ENCODE measurements at places on chromosomes 12 and 14.

DNA sequence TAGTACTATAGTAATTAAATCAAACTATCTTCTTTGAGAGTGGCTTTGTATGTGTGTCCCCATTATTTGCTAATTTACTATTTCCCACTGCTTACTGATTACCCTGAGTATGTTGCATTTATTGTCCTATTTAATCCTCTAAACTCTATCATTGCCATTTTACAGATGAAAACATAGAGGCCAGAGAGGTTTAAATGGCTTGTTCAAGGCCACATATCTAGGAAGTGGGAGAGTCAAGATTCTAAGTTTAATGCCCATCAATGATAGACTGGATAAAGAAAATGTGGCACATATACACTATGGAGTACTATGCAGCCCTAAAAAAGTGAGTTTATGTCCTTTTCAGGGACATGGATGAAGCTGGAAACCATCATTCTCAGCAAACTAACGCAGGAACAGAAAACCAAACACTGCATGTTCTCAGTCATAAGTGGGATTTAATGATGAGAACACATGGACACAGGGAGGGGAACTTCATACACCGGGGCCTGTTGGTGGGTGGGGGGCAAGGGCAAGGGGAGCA, 419.7 kb downstream of the ZFP36L1 start:
- DNase-seq: no peak

DNA sequence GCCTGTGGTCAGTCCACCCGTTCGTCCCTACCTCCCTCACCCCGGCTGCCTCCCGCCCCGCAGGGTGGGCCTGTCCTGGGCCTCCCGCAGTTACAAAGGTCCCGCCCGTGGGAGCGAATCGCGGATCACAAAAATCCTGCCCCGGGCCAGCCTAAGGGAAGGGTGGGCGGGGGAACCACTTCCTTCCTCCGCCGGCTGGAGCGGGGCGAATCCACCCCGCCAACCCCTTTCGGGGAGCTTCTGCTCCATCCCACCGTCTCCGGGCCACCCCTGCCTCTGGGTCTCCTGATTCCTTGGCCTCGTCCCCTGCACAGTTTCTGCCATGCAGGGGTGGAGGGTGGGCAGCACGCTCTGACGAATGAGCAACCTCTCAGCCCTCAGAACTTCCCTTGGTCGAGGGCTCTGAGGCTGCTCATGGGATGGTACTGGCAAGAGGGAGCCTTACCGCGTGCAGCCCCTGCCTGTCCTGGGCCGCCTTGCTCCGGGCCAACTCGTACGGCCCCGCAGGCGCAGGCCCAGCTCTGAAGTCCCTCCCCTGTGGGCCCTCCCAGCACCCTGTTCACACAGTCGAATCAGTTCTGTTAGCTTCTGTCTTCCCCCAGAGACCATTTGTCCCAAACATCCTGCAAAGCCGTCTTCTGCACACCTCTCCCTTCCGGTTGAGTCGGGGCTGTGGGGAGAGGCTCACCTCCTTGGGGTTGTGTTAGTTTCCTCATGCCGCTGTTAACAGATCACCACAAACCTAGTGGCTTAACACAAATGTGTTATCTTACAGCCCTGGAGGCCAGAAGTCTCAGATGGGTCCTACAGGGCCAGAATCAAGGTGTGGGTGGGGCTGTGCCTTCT, 589 bp upstream of the HVCN1 start:
- peak; percentile 97 for DNase-seq

- DNase-seq: no peak
These were observed 90.4 kb downstream of the SRGAP1 start for GRCh38 chr12:63934936-63935335.

GRCh38 chr12:43436597-43436996, 115.4 kb downstream of the ADAMTS20 start:
- no peak for DNase-seq

GRCh38 chr12:115163710-115164109, 479.7 kb upstream of the TBX3 start:
- DNase-seq: no peak

- DNase-seq: no peak
These were observed 30.3 kb downstream of the BAZ2A start for GRCh38 chr12:56599797-56600196.

GRCh38 chr14:29741909-29742401, 185.7 kb downstream of the PRKD1 start:
- no peak for DNase-seq

DNA sequence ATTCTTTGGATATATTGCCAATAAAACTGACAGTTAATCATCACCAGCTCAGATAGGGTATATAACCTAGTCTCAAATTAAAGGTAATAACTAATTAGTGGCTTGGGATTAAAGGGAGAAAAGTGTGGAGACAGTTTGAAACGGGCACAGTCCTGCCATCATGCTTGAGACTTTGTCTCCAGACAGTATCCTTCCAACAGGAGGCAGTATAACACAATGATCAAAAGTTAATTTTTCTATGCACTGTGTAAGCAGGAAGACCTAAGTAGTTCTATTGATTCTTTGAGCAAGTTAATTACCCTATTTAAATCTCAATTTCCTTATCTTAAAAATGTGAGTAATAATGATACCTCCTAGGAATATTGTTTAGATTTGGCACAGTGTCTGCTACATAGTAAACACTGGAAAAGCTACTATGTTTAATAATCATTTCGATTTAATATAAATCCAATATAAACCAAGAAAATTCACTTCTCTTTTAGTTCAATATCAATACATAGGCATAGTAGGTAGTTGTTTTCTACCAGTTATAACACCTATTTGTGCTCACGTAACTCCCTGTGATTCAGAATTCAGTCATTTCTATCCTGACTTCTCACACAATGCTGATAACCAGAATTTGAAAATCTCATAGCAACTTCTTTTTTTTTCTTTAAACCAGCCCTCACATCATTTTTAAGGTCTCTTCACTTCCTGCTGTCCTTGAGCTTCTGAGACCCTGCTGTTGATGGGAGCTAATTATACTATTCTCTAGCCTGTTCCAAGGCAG, 53.7 kb downstream of the GALNT4 start:
- peak; percentile 74 for DNase-seq

DNA sequence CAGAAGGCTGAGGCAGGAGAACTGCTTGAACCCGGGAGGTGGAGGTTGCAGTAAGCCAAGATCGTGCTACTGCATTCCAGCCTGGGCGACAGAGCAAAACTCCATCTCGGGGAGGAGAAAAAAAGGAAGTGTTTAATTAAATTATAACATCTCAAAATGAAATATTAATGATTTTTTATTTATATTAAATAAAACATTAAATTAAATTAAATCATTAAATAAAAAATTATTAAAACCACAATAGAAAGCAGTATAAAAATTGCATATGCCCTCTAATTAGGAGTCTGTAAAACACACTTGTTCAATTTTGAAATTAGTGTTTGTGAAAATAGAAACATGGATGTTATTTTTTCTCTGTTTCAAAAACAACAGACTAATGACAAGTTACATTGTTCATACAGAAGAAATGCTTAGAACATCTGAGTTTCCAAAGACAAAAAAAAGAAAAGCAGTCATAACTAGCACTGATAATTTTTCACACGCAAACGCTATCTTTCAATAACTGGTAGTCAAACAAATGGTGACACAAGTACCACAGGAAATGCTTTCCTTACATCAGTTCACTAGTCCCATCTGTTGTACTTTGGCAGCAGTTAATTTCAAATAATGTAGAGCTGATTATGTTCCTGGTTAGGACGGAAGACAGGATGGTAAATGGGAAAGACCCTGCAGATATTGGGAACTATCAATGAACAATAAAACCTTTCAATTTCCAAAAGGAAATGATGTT, 54.9 kb downstream of the HECTD4 start:
- DNase-seq: no peak

DNA sequence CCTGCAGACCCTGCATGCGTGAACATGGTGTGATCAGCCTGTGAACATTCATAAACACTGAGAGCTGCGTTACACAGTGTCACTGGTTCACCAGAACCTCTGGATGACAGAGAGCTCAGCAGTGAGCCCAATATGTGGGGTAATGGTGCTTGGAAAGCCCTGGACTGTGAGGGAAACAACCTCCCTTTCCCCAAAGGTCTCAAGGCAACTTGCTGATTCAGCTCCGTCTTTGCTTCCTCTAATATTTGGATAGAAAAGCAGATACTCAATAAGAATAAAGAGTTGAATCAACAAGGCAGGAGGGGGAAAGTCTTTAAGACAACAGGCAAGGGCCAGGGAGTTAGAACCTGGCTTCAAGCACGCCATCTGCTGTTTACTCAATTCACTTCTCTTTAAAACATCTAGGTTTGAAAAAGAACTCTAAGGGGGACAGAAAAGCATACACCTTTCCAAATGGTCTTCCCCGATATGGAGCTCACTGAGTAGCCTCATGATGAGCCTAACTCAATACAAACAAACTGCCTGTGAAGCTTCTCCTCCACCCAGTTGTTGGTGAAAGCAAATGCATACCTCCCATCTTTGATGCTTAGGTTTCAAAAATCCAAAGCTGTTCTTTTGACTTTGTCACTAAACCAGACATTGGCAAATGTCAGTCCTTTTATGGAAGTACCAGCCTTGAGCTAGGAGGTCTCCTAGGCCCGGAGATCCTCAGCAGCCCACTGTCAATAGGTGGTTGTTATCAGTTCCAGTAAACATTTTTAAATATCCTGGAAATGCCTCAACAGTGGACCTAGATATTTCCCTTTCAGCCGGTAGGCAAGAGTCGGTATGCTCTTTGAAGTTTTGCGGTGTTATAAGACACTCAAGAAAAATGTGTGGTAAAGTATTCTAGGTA, 76.1 kb downstream of the SAMD4A start:
- DNase-seq: peak; percentile 16

DNA sequence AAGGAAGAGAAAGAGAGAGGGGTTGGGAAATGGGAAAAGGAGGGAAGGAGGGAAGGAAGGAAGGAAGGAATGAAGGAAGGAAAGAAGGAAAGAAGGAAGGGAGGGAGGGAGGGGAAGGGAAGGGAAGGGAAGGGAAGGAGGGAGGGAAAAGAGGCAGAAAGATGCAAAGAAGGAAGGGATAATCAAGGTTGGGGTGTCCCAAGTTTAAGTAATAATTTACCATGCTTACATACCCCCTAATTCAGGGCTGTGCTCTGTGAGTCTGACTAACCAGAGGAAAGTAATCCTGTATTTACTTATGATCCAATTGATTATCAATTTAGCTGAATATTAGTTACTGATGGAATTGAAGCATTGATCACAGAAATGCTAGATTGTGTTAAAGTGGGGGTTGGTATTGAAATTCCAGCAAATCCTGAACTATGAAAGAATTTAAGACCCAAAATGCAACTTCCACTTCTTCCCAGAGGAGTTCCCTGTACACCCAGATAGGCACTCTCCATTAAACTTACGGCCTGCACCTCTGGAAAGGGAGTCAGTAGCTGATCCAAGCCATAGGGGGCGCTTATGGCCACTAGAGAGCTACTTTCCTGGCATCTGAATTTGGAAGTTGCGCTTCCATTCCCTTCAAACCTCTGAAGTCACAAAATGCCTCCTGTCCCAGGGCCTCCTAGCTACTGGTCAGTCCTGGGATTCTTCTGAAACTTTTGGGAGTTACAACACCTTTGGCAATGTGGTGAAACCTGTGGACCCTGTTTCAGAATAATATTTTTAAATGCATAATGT, 162.7 kb upstream of the PWP1 start:
- peak; percentile 28 for DNase-seq

DNA sequence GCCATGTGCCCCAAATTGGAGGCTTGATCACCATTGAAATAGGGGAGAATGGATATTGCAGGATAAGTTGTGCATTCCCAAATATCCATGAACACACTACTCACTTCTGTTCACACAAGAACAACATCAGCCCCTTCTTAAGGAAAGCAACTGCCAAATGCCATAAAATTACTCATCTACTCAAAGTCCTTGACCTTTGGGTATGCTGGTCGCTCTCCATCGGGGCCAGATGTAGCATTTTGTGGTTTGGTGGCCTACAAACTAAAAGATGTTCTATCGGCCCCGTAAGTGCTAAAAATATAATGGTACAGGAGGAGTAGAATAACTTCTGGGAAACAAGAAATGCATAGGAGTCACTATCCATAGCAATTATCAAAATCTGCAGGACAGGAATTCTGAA, 362.6 kb downstream of the AEBP2 start:
- DNase-seq: no peak

- DNase-seq: no peak
These were observed 50.1 kb downstream of the CHST11 start for GRCh38 chr12:104506676-104507401.

DNA sequence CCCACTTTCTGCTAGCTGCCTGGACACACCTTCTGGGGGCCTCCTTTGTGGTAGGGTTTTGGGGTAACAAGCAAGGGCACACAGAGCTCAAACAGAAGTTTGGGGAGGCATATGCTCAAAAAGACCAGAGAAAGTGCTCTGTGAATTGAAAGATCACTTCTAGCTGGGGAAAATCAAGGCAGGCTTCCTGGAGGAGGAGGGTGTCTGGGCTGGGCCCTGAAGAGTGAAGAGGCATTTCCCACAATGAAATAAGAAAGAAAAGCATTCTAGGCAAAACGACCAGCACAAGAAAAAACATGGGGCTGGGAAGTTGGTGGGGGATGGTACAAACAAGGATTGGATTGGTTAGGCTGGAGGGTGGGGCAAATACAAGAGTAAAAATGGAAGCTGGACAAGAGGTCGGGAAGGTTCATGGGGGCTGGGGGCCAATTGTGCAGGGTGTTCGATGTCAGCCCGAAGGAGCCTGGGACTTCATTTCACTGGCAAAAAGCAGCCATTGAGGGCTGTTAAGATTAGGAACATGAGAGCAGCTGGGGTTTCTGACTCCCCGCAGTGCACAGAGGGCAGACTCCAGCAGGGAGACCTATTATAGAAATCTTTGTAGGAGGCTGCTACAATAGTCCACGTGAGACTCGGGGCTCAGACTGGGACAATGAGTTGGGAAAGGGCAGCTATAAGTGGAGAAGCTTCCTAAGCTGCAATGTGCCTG, 51.5 kb upstream of the CMKLR1 start:
- no peak for DNase-seq

- no peak for DNase-seq
These were observed 6.2 kb upstream of the KRT84 start for GRCh38 chr12:52391618-52392002.

DNA sequence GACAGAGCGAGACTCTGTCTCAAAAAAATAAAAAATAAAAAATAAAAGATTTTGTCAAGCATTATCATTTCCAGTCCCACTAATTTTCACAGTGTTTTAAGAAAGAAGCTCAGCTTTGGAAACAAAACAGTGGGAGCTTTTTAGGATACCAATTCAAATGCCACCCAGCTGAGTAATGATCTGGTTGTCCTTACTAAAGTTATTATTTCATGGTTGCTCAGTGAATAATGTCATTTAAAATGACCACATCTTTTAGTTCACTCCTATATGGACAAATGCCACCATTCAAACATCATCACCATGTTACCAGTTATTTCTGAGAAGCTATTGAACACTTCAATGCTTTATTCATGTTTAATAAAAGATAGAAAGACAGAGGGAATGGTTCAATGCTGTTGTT, 365.0 kb downstream of the CCER1 start:
- no peak for DNase-seq

DNA sequence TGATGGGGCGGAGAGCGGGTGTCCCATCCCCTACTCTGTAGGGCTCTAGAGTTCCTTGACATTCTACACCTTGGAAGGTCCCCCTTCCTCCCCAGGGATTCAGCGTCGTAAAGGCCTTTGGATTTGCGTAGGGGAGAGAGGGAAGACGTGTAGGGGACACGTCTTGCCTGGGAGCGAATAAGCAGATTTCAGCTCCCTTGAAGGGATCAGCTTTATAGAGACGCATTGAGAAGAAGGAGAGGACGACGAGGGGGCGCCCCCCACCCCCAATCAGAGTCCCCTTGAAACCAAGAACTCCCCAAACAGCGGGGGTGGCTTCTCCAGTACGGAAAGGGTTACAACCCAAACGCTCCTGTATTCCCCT, 324 bp downstream of the CALCOCO1 start:
- DNase-seq: peak; percentile 48

All from NB4 (cell line).